Hematopoietic multipotent progenitor cell treated with erythropoietin and hydrocortisone succinate and interleukin-3 and kit ligand, for 4 days (in vitro differentiated cells): ENCODE measurements at places on chromosomes 13 and 19.
A peak's percentile ranks its signal among the peaks of the same experiment; 100 is the strongest.

- DNase-seq: no peak
These were observed 8.1 kb upstream of the SLITRK1 start for GRCh38 chr13:83890358-83890757.

GRCh38 chr19:45163751-45164460, 3.1 kb upstream of the NKPD1 start:
- no peak for DNase-seq

DNA sequence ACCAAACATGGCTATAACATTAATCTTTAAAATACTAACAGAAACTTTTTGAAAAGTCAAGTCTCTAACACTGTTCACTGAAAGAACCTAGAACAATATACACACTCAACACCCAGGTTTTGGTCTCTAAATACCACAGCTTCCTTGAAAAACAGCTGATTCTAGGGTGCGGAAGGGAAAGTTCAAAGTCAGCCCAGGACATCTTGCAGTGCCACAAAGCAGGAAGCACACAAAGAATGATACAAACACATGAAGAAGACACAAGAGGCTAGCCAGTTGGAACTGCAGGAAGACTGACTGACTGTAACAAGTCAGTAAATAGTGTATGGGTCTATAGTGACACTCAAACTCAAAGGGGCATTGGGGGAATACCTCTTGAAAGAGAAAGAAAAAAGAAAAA, 4.6 kb downstream of the DEDD2 start:
- no peak for DNase-seq

DNA sequence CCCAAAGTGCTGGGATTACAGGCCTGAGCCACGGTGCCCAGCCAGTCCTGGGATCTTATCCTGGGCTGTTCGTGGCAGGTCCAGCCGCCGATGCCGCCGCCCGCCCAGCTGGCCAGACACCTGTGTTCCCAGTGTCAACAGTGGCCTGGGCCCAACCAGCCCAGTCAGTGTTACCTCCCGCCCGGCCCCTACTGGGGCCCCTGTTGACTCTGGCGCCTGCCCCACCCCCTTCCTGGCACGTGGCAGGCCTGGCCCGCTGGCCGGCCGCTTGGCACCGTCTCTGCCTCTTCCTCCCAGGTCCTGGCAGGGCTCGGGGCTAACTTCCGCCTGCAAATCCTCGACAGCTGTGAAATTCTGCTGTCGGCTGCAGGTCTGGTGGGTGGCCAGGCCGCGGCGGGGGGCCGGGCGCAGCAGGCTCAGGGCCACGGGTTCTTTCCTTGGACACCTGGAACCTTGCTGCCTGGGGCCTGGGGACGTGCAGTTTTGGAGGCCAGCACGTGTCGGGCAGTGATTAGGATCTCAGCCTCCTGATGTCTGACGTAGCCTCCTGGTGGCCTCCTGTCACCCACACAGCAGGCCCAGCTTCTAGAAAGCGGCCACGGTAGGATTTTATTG, 9.1 kb downstream of the ARID3A start:
- DNase-seq: peak; percentile 86

DNA sequence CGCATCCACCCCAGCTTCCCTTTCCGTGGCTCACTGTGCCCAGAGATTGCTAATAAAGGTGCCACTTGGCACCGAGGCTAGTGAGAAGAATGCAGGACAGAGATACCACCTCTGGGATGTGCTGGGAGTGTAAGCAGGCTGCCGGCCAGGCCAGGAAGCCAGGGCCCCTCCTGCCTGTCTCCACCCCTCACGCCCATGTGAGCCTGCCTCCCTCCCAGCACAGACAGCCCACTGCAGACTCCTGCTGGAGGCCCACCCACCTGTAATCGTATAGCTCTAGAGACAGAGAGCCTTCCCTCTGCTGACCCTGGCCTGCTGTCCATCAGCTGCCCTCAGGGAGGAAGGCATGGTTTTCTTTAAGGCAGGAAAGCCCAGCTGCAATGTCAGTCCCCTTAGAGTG, 13.9 kb downstream of the VSTM2B start:
- no peak for DNase-seq

- no peak for DNase-seq
These were observed 283.7 kb downstream of the TEX29 start for GRCh38 chr13:111604097-111604496.

DNA sequence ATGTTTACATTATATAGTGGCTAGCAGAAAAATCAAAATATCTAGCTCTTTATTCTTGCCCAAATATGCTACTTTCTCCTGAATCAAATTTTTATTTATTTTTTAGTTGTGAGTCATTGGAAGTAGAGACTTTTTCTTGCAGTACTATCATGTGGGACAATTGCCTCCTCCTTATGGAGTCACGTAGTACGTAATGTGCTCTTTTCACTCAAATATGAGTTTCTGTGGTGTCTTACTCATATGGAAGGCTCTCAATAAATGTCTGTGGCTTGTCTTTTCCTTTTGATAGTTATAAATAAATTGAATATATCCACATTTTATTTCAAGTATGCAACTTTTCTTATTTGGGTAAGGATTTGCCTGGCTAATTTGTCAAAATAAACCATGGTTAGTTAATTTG, 1411.0 kb upstream of the SLC10A2 start:
- DNase-seq: no peak
